Activated CD4-positive, alpha-beta T cell treated with anti-CD3 and anti-CD28 coated beads, Interleukin-2, amount 10 ng/mL, durations not matched to agents 7 days and 5 days (primary cell): ENCODE measurements at places on chromosomes 13 and 19. TPM values are rescaled to one million over a fixed set of nuclear protein-coding genes. Genes with fewer than 3 reads are reported as not detected.

DNA sequence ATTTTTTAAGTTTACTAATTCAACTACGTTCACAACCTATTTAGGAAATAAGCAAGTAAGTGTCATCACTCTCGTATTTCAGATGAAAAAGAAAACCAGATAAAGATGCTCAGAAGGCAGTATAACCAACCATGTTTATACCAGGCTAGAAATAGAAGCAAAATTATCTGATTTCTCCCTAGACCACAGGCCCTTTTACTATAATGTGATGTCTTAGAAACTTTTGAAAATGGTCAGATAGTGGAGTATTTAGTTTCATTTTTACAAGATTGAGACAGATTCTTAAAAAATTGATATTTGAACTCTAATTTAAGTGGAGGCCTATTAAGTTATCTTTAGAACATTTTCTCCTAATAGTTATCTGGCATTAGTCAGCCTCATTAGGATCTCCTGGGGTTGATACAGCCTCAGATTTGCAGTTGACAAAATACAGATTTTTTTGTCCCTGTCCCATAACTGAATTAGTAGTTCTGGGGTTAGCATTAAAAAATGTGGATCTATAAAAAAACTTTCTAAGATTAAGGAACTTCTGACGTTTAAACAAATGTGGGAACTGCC, 818.7 kb upstream of the PCDH9 start:
- DNase-seq, result no peak

- no peak for DNase-seq
Observed at GRCh38 chr13:98541191-98541590, 35.7 kb downstream of the STK24 start.

DNA sequence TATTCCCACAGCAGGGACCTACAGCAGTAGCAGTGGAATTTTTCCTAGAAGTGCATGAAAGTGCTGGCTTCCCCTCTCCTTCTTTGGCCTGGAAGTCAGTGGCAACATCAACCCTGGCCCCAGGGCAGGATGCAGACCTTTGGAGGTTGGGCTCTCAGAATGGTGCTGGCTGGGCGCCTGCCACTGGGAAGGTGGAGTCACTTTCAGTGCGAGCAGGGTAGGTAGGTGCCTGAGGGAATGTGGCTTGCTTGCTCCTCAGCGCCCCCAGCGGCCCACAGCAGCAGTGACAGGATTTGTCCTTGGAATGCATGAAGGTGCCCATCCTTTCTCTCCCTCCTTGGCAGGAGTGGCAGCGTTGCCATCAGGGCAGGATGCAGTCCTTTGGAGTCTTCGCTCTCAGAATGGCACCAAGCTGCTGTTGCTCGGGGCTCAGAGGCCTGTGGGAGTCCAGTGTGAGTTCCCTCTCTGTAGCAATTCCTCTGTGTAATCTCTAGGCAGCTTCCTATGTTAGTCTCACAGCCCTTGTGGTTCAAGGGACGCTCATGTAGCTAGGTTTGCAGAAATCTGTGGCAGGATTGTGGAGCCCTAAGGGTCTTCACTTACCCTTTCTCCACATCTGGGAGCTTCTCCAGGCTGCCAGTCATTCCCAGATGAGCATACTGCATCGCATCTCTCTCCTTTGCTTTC, 354.4 kb upstream of the DACH1 start:
- DNase-seq, result no peak

DNA sequence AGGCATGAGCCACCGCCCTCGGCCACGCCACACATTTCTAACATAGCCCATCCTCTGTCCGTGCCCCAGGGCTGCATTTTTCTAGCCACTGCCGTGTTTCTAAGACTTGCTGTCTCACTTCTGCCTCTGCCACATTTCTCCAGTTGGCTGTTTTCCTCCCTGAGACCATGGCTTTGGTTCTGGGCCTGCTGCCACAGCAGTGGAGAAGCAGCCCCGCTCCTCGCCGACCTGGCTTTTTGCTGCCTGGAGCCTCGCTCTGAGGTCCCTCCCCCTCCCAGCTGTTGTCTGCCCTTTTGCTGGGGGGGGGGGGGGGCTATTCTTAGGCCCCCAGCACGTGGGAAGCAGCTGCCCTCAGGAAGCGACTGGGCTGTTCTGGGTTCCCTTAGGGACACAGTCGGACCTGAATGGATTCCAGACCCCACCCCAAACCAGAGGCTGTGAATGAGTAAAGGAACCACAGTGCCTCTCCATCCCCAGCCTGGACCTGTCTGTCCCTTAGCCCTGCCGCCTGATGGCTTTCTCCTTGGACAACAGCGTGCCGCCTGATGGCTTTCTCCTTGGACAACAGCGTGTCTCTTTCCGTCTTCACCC, 3.3 kb downstream of the GYS1 start:
- no peak for DNase-seq

DNA sequence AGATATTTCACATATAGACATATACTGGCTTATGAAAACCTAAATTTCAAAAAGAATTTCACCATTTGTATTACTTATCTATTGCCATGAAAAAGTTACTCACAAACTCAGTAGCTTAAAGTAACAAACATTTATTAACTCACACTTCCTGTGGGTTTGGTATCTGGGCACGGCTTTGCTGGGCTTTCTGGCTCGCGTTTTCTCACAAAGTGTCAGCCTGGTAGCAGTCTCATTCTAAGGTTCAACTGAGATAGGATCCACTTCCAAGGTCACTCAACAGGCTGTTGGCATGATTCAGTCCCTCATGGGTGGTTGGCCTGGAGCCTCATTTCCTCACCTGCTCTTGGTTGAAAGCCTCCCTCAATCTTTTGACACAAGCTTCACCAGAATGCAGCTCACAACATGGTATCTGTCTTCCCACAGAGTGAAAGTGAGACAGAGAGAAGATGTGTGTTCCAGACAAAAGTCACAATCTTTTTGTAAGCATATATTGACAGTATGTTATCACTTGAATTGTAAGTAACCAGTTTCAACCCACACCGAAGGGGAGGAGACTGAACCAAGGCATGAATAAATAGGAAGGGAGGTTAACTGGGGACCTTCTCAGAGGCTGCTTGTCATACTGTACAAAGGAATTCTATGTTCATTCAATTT, 1065.8 kb upstream of the SPRY2 start:
- DNase-seq, result no peak

The PRODH2 gene
- total RNA-seq, result not detected

The ZMYM5 gene
- total RNA-seq, result 12.6 TPM
